Right atrium auricular region (tissue), 2 donors: ENCODE measurements at places on chromosomes 4 and X. TPM values are rescaled to one million over a fixed set of nuclear protein-coding genes. Genes with fewer than 3 reads are reported as not detected.
A peak's percentile ranks its signal among the peaks of the same experiment; 100 is the strongest.

The PAGE2B gene
- total RNA-seq, result not detected

DNA sequence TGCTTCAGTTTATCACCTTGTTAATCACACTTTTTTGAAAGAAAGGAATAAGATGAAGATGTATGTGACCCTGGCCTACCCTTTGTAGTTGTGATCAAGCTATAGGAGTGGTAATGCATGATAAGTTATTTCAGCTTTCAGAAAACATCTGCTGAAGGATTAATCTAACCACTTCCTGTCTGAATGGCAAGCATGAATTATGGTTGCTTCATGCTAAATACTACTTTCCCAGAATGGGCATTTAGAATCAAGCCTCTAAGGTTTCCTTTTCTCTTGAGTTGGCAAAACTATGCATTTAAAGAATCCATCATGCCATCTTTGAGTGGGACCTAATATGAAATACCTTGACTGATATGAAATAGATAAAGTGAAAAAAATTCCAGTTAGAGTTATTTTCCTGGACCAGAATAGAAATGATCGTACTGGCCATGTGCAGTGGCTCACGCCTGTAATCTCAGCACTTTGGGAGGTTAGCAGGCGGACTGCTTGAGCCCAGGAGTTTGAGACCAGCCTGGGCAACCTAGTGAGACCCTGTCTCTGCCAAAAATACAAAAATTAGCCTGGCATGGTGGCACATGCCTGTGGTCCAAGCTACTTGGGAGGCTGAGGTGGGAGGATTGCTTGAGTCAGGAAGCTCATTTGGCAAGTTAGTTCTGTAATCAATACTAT, 59.1 kb downstream of the ANXA3 start:
- no peak for DNase-seq

GRCh38 chrX:119783026-119783425, 8.4 kb downstream of the RPL39 start:
- no peak for DNase-seq

DNA sequence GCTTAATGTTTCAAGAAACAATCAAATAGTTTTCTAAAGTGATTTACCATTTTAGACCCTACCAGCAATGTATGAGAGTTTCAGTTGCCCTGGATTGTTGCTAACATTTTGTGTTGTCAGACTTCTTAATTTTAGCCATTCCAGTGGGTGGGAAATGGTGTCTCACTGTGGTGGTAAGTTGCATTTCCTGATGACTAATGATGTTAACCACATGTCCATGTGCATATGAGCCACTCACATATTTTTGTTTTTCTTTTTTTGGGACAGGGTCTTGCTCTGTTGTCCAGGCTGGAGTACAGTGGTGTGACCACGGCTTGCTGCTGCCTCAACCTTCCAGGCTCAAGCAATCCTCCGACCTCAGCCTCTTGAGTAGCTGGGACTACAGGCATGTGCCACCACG, 48.3 kb downstream of the MED28 start:
- DNase-seq, result no peak

DNA sequence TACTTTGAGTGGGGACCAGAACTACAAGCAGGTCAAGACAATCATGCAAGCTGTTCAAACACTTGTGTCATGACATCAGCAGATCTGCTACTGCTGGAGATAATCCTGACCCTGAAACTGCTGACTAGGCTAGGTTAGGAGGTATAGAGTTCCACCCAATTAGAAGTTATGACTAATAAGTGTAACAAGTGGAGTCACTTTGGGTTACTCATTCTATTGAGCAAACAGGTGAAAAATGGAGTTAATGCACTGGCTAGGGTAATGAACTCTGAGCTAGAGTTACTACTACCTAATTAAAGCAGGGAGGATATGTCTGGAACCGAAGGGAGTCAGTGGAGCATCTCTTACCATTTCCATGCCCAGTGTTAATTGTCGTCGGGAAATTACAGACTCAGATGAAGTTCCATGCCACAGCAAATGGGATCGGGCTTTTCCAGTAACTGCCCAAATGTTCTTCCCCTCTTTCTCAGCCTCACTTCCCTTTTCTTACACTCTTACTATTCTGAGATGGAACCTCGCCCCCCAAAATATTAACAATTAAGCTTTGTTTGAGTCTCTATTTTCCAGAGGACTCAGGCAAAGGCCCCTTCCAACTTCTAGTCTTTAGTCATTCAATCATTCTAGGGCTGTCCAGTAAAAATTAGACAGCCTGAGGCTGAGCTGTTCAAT, 19.8 kb upstream of the MANBA start:
- no peak for DNase-seq

The TMSB15C gene
- 0.30 TPM for total RNA-seq

DNA sequence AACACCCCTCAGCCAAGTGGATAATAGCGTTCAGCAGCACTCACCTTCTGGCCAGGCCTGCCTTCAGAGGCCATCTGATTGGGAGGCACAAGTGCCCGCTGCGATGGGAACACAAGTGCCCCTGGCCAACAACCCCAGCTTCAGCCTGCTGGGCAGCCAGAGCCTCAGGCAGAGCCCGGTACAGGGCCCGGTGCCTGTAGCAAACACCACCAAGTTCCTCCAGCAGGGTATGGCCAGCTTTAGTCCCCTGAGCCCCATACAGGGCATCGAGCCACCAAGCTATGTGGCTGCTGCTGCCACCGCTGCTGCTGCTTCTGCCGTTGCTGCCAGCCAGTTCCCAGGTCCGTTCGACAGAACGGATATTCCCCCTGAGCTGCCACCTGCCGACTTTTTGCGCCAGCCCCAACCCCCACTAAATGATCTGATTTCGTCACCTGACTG, 55.9 kb upstream of the MTM1 start:
- no peak for DNase-seq

GRCh38 chr4:176949029-176949428, 156.3 kb upstream of the VEGFC start:
- no peak for DNase-seq

The FGFBP1 gene
- total RNA-seq, result not detected

DNA sequence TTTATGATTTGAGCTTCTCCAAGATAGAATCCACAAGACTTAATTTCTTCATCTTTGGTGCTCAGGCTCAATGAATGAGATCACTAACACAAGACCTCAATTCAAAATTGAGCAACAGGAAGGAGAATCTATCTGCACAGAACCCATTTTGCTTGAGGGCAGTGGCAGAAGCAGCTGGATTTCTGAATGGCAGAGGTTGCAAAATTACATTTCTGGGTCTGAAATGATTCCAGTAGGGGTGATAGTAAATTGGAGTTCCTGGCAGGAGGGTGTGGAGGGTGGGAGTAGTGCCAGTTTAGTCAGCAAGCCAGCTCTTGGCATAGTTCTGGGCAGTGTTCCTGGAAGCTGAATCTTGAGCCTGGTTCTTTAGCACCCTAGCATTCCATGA, 281.1 kb downstream of the SLC7A11 start:
- no peak for DNase-seq

The ERCC6L gene
- not detected for total RNA-seq

DNA sequence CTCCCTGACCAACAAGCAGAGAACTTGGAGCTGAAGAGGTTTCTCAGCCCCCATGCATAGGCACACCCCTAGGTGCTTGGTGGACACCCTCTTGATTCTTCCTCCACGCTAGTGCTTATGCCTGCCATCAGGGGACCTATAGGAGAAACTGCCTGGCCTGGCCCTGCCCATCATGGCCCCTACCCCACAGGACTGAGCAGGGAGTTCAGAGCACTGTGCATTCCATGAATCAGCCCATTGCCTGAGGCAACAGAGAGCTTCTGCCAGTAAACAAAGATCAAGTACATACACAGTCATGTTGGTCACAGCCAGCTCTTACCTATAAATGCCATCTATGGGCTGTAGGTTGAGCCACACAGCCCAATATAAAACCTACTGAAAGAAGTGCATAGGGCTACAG, 99.1 kb upstream of the EDNRA start:
- DNase-seq, result no peak

The MAGEC3 gene
- total RNA-seq, result not detected

The USO1 gene
- total RNA-seq, result 76.4 TPM

The BEND2 gene
- total RNA-seq, result not detected

DNA sequence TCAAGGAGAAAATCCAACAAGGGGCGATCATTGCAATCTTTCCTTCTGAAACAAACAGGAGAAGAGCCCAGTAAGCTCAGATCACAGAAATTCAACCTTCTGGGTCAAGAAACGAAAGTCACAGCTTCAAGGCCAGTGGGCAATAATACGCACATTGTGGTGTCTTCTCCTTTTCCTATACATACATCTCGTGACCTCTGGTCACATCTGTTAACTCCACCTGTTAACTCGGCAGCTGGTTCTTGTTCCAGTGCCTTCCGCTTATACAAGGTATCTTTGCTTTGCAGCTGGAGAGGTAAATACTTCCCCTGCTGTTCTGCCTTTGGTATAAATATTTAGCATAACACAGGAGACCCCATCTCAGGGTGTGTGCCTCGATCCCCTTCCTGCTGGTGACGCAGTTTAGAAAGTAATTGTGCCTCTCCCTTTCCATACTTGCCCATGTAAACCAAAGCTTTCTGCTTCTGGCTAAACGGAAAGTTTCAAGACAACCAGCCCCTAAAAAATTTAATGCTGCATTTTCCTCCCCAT, 45.0 kb downstream of the CCDC149 start:
- no peak for DNase-seq

- DNase-seq, result no peak
Measured at GRCh38 chr4:184417802-184418511, 56.4 kb downstream of the IRF2 start.

- DNase-seq, result no peak
Measured at GRCh38 chr4:188341428-188341827, 202.2 kb downstream of the TRIML1 start.

The CD40LG gene
- total RNA-seq, result not detected

- no peak for DNase-seq
Measured at GRCh38 chr4:127503111-127503510, 129.6 kb upstream of the INTU start.

The CXCL3 gene
- total RNA-seq, result 0.63 TPM

The CAMK2D gene
- total RNA-seq, result 187 TPM

The PNMA5 gene
- total RNA-seq, result not detected

GRCh38 chr4:77798385-77798784, 20.8 kb downstream of the CNOT6L start:
- DNase-seq, result no peak

GRCh38 chrX:73214426-73215094, at the start of gene NAP1L2:
TSS of gene NAP1L2 (minus strand) at chrX:73214851. CDS start at chrX:73214492, 359 bp downstream.
- peak; percentile 59 for DNase-seq

The SLC9B1 gene
- total RNA-seq, result 3.3 TPM

- no peak for DNase-seq
Measured at GRCh38 chr4:120871173-120871572, 51.4 kb downstream of the PRDM5 start.

DNA sequence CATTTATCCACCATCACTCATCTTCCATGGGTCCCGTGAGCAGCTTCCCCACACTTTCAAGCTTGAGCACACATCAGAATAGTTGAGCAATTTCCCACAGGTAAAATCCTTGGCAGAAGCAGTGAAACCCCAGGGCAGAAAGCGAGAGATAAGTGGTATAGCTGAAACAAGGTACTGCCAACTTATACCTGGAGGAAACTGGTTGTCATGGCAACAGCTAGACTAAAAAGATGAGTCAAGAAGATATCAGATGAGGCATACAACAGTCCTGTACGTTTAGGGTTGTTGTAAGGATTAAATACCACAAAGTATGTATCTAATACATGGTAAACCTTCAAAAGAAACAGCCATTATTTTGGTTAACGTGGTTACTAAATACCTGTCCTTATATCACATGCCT, 66.9 kb upstream of the PHOX2B start:
- no peak for DNase-seq

The ETDB gene
- total RNA-seq, result not detected

The NLRP2B gene
- not detected for total RNA-seq

GRCh38 chrX:115616943-115617563, 56.1 kb downstream of the PLS3 start:
- no peak for DNase-seq

The ZNF518B gene
- total RNA-seq, result 39.1 TPM

- peak; percentile 83 for DNase-seq
Measured at GRCh38 chr4:38132107-38132673, 172.0 kb downstream of the PTTG2 start.

DNA sequence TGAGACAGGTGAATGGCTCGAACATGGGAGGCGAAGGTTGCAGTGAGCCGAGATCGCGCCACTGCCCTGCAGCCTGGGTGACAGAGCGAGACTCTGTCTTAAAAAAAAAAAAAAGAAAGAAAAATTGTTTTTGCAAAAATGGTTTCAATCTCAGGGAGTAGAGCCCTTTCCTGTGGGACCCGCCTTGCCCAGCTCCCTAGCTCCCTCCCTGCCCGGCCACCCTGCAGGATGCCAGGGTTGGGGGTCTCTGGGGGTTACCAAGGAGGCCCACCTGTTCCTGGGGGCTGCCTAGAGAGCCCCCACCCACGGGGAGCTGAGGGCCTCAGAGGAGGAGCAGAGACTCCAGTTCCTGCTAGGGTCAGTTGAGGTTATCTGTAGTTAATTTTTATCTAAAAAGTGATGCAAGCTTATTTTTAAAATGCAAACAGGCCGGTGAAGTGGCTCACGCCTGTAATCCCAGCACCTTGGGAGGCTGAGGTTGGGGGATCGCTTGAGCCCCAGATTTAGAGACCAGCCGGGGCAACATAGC, 18.7 kb upstream of the PLCXD1 start:
- DNase-seq, result no peak

DNA sequence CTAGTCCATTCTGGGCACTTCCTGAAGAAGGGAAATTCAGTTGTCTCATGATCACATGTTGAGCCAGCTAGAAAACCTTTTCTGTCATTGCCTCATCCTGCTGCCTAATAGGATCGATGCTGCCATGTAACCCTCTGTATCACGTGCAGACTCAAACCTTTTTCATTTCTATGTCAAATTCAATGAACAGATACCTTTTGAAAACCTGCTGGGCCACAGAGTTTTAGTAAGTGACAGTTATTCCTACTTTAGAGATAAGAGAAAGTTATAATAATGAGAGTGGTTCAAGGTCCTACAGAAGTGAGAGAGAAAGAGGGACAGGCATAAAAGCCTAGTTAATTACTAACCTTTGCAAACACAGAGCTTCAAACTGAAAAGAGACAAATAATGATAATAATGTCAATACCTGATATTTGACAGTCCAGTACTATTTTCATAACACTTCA, 46.0 kb downstream of the MAOA start:
- DNase-seq, result no peak

The CASP3 gene
- total RNA-seq, result 12.1 TPM

DNA sequence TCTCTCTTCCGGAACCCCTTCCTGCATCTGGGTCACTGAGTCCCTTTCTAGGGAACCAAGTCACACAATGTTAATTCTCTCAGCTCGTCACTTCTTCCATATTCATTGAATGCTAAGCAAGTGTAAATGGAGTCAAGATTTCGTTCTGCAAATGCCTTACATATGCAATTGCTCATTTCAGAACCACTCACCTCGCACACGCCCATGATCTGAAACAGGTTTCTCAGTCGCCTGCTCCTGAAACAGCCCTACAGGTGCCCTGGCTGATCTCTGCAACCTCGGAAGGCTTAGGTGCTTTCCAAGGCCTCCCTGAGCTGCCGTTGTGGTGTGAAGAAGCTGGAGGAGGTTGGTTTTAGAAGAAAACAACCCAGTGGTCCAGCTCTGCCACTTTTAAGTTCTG, 100.8 kb upstream of the MSX1 start:
- DNase-seq, result no peak

The SRP72 gene
- total RNA-seq, result 22.1 TPM
